Kidney tubule cell (primary cell): ENCODE measurements at places on chromosomes 3 and 15.

- peak; percentile 78 for DNase-seq
Observed at GRCh38 chr15:78714890-78715289, 73.9 kb upstream of the CHRNB4 start.

GRCh38 chr3:9078561-9079240 is 115.4 kb upstream of the RAD18 start:
- peak; percentile 39 for DNase-seq

GRCh38 chr3:102135316-102135715 is 286.0 kb downstream of the NFKBIZ start:
- DNase-seq = no peak

- no peak for DNase-seq
Observed at GRCh38 chr3:2579206-2579605, 480.5 kb downstream of the CNTN4 start.

- DNase-seq = no peak
Observed at GRCh38 chr3:87004883-87005282, 13.9 kb upstream of the VGLL3 start.

- DNase-seq = no peak
Observed at GRCh38 chr3:38643592-38643991, 5.9 kb downstream of the SCN5A start.

DNA sequence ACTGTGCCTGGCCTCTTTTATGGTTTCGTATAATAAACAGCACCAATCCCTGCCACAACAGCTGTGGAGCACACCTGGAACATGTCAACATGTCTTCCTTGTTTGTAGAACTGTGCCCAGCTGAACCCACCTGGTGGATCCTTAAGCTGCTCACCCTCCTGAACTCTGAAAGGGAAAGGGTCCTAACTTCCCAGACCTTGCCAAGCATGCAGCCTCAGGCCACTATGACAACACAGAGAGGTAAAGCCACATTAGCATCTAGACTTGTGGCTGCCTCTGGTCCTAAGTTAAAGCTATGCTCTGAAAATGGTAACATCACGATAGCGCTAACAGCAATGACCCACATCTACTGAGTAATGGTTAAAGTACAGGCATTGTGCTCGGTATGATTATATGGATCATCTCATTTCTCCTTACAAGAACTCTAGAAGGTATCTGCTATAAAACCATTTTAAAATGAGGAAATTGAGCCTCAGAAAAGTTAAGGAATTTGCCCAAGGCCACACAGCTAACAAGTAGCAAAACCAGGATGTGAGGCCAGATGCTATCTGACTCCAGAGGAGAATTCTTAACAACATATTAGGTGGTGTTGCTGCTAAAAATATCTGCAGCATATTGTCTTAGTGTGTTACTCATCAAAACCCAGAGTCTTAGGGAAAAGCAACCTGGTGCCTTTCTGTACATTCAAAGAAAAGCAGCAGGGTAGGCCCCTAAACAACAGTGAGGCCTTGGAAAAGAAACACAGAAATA is 23.1 kb upstream of the HERC1 start:
- peak; percentile 32 for DNase-seq

DNA sequence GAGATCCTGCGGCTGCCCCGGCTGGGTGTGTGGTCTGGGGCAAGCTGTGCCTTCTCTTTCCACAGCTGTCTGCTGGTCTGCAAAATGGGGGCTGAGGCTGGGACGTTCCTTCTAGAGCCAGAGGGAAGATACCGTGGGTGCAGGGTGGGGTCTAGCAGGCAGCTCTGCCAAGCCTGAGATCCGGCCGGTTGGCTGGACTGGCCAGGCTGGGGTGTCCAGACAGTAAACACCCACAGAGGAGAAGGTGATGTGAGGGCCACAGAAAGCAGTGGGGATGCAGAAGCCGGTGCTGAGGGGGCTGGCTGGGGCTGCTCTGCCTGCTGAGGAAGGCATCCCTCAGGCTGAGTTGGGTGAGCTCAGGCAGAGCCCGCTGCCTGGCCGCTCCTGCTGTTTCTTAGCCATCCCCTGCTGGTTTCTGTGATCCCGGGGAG is 46.1 kb downstream of the FBLN2 start:
- no peak for DNase-seq

GRCh38 chr3:41115069-41115468 is 84.2 kb upstream of the CTNNB1 start:
- DNase-seq = no peak

GRCh38 chr3:149243540-149243939 is 21.9 kb upstream of the CP start:
- no peak for DNase-seq

DNA sequence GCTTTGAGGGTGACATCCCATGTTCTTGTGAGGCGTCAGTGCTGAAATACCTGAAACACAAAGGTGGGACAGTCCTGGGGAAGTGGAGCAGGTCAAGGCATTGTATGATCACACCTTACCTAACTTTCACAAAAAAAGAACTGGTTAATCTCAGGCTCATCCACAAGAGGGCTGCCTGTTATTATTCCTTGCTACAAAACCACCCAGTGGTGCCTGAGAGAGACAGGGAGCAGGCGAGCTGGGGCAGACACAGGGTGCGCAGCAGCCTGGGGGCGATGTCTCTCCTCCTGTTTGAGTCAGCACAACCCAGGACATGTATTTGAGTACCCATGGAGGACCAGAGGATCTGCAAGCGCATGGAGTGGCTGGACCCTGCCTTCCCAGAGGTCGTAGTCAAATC is 316.8 kb upstream of the ATP10A start:
- peak; percentile 3 for DNase-seq

- no peak for DNase-seq
Observed at GRCh38 chr15:68582864-68583263, 4.1 kb downstream of the CORO2B start.

DNA sequence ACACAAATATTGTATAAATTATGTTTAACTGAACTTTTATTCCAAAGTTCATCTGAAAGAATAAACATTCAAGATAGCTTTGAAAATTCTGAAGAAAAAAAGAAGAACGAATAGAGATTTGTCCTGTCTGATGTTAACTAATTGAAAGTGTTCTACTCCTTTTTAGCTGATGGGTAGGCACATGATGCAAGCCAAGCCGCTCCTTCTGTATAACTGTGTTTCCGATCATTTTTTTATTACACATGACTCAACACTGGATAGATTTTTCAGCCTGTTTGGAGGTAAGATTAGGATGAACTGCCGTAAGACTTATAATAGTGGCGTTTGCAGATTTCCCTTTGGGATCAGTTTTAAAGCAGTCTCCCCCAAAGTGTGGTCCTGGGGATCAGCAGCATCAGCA is 19.0 kb downstream of the NSUN3 start:
- no peak for DNase-seq

- no peak for DNase-seq
Observed at GRCh38 chr15:93203036-93203435, 114.0 kb upstream of the RGMA start.

DNA sequence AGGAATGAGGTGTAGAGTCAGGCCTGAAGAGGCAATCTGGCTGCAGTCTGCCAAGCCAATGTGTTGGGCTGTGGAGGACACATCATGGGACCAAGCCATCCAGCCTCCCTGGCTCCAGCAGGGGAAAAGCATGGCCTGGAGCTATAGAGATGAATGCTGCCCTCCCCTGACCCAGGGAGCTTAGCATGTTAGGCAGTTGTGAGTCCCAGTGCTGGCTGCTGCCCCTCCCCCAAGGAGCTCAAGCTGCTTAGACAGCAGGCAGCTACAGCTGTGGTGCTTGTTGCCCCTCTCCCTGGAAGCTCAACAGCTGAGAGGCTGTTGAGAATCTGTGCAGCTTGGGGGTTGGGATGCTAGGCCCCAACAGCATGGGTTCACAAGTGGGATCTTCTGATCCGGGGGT is 85.6 kb upstream of the DNAJC19 start:
- no peak for DNase-seq

DNA sequence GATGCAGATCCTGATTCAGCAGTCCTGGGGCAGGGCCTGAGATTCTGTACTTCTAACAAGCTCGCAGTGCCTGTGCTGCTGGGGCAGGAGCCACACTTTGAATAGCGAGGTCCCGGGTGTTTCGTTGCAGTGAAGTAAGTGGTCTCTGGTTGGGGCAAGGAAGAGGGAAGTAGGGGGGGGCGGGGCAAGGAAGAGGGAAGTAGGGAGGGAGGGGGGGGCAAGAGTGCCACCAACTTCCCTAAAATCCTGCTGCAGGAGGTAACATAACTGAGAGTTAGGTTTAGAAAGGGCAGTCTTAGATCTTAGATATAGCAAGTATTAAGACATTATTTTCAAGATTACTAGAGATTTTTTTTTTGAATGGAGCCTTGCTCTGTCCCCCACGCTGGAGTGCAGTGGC is 35.5 kb downstream of the CRTAP start:
- no peak for DNase-seq

GRCh38 chr3:53890726-53891475 is 758 bp downstream of the SELENOK start:
- DNase-seq = peak; percentile 80

GRCh38 chr3:43317461-43318316 is 31.3 kb downstream of the SNRK start:
- DNase-seq = no peak

- peak; percentile 19 for DNase-seq
Observed at GRCh38 chr3:123021996-123022510, 5.5 kb downstream of the SEMA5B start.

GRCh38 chr3:21414506-21414905 is 336.5 kb downstream of the ZNF385D start:
- no peak for DNase-seq

DNA sequence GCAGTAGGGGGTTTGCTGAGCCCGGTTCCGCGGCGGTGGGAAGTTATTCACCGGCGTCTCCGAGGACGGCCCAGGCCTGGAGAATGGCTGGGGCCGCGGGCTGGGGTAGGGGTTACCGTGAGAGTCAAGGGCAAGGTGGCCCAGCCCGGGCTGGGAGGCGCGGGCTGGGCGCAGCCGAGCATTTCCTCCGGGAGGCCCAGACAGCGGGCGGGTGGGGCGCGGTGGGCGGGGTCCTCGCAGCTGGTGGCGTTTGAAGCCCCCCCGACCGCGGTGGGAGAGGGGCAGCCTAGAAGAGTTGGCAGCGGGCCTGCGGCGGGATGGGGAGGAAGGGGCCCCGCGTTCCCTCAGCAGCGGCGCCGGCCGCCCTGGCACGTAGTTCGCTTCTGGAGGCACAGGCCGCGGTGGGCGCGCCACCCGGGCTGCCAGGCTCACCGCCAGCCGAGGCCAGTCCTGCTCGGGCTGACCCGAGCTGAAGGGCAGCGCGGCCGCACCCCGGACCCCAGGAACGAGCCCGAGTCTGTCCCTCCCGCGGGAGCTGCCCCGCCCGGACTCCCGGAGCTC is 960 bp upstream of the KLF13 start:
- no peak for DNase-seq

DNA sequence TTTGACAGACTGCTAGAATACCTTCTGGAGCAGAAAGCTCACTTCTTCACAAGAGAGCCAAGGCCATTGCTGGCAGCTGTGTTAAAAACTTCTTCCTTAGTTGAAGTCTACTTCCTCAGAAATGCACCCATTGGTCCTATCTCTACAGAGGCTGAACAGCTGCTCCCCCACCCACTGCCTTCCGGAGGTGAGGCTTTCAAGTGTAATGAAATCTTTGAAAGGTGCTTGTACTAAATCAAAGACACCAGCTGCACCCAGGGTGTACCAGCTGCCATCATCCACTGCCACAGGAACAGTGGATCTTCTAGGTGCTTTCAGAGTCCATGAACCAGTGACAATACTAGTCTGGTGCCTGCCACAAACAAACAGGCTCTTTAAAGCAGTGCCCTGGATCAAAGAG is 26.4 kb upstream of the HERC1 start:
- DNase-seq = no peak

DNA sequence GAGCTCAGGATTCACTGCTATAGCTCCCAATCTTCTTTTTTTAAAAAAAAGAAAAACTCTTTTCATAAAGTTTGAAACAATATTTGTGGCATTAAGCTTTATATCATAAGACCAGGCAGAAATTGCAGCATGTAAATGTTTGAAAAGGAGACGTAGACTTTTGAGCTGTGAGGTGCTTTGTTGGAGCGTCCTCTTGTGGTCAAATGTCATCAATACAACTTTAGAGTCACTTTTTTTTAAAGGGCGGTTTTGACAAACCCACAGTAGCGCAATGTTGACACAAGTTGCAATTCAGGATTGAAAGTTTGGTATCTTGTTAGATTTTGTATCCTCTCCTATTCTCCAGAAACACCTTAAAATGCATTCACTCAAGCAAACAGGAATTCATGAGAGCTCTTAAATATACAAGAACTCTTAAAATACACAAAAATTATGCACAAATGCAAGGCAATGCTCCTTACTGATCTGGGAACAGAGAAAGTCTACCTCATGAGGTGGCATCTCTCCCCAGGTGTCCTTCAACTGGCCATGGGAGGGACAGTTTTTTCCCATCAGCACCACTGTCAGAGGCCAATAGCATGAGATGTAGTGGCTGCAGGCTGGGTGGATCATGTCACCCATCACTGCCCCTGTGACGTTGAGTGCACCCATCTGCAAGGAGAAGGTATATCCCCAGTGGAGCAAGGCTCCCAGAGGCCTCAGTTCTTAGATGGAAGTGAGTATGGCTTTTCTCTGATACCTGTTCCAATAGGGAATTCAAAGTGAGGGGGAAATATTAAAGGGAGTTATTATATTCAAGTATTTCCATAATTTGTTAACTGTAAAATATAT is 70.7 kb downstream of the ANXA2 start:
- peak; percentile 65 for DNase-seq

DNA sequence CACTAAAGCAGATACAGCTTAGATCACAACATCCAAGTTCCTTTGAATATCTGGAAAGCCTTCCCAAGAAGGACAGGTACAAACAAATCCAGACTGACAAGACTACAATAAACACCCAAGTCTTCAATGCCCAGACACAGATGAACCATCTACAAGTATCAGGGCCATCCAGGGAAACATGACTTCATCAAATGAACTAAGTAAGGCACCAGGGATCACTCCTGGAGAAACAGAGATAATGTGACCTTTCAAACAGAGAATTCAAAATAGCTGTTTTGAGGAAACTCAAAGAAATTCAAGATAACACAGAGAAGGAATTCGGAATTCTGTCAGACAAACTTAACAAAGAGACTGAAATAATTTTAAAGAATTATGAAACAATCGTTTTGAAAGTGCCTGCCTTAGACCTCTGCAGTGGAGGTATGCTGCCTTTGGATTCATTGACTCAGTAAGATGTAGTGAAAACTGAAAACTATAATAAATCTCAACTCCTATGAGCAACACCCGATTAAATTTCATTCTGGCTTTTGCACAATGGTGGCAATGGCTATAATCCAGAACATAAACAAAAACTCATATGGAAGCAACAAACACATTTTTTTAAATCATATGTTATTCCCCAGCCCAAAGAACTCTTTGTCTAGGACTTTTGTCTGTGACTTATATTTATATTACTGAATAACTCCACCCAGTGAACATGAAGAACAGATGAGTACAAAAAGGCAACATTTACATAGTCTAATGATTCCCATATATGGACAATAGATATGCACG is 12.6 kb upstream of the COL8A1 start:
- DNase-seq = no peak

DNA sequence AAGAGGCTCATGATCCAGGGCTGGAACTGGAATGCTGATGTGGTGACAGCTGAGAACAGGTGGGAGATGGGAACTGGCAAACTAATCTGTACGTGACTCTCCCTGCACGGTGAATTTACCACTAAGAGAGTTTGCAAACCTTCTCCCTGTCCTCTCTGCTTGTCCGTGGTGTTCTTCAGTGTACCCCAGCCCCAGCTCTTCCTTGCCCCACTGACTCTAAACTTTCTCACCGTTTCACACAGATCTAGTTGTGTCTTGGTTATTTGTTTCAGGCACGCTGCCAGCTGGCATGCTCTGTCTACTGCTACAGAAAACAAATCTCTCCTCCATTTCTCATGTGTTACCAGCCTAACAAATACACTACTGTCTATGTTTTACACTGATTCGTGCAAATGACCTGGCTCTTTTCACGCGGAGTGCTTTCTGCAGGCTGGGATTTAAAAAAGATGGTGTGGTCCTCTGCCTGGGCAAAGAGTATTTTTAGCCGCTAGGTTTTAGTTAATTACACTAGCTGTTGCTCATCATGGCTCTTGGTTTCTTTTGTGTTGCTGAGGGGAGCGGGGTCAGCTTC is 192.7 kb upstream of the LRIG1 start:
- peak; percentile 5 for DNase-seq
